ENCODE measurements at places on chromosomes 16 and 17.

GRCh38 chr16:20791923-20792612 is 14.2 kb downstream of the ERI2 start:
- DNase-seq: peak; percentile 6

DNA sequence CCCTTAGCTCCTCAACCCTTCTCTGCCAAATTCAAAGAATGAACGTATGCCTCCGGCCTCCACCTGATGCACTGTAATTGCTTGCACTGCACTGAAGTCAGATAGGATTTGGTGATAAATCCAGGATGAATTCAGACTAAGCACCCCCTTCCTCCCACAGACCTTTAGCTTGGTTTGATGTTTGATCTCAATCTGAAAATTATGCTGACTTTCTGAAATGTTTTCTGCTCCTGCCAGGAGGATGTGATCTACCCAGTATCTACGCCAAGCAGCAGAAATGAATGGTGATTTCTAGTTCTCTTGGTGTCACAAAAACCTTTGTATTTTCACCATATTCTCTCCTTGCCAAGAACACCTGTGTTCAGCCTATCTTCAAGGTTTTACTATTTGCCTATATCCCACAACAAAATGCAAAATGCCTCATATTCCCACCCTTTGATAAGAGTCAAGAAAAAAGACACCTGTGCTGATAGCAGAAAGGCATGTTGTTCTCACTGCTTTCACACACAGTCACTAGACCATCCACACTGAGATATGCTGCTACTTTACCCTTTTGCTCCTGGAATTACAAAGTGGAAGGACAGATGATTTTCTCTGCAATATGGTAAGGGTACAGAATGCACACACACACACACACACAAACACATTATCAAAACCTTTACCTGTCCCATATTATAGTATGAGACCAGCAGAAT is 14.7 kb downstream of the RFFL start:
- DNase-seq: no peak

- peak; percentile 89 for DNase-seq
These were observed 46.9 kb downstream of the TUBD1 start for GRCh38 chr17:59845595-59846393.

DNA sequence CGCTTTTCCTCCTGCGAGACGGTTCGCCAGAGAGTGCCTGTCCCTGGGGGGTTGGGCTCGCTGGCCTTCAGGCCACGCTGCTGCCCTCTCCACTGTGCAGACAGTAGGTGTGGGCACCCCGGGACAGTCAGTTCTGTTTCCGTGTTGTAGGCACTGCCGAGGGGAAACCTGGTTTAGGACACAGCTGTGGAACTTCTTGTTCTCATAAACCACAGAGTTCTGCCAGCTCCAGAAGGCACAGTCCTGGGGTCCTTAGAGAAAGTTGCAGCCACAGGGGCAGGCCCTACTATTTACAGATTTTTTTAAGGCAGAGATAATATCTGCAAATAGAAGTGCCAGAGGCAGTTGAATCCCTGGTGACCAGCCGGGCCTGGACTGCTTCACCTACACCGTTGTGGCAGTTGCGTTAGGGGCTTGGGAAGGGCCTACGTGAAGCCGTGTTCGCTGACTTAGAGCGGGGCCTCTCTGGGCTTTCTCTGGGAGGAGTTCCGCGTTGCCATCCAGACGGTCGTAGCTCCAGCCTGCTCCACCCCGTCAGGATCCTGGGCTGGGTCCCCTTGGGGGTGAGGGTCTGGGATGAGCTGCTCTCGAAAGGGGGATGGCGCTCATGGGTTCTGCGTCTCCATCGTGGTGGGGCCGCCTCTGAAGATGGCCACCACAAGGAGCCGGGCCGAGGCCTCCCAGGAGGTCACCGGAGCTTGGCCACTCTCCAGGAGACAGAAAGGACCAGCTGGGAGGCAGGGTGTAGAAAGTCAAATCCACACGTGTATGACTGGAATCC is 126.3 kb downstream of the BANP start:
- DNase-seq: no peak

DNA sequence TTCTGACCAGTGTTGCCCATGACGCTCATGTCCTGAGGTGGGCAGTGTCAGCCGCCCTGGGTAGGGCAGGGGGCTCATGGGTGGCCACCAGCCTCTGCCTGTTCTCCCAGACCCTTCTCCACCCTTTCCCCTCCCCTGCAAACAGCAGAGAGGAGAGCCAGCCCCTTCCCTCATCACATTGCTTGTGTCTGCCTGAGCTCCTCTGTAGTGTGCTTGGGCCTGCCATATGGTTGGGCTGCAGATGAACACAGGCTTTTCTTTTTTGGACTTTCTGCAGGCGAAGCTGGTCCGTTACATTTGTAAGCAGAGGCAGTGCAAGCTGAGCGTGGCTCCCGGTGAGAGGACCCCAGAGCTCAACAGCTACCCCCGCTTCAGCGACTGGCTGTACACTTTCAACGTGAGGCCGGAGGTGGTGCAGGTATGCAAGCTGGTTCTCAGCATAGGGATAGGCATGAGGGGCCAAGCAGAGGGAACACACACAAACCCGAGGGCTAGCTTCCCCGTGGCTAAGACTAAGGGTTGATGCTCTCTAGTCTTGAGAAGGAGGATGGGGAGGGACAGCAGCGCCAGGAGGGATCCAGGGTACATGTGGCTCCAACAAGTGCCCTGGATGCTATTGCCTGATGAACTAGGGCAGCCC is 80.6 kb upstream of the LGALS9 start:
- no peak for DNase-seq

- DNase-seq: no peak
These were observed 167.2 kb downstream of the CYB561 start for GRCh38 chr17:63278728-63279442.

DNA sequence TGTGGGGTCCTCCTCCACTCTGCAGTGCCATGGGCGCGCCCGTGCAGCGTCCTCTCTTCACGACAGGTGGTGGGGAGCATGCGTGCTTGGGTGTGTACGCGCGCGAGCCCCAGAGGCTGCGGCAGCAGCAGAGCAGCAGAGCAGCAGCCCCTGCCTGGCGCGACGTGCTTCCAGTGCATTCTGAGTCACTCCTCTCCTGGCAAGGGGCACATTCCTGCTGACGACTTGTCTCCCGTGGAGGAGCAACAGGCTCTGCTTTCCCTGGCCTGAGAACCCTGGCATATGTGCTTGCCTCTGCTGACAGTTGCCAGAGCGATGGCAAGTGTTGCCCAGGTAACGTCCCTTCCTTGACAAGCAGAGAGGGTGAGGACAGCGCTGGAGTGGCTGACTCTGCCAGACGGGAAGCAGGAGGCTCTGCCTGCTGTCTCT is 133.8 kb upstream of the PLCG2 start:
- DNase-seq: peak; percentile 85

GRCh38 chr16:80468029-80468428 is 72.8 kb upstream of the DYNLRB2 start:
- no peak for DNase-seq

- DNase-seq: no peak
These were observed 2.7 kb downstream of the METRN start for GRCh38 chr16:717450-718245.

DNA sequence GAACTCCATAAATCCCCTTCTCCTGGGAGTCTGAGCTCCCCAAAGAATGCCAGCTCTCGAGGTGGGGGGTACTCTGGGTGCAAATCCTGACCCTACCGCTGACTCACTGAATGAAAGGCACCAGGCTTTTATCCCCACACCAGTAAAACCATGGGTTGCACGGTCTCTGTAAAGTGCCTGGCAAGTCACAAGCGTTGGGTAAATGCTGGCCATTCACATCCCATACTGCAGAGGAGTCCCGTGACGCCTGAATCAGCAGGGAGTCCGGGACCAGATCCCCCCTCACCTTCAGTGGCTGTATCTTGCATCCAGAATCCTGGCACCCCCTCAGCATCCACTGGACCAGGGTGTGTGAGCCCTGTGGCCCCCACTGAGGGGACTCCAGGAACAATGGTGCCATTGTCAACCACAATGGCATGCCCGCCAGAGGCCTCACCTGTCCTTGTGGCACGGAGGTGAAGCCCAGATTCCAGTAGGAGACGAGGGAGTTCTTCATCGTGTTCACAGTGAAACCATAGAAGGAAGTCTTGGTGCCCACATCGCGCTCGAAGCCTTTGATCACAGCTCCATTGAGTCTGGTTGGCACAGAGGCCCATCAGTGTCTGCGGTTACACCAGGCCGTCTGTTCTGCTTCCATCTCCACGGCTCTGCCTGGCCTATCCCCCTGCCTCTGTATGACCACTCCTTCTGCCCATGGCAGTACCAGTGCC is 13.3 kb downstream of the ST6GALNAC2 start:
- DNase-seq: no peak

GRCh38 chr16:79155471-79155870 is 445.1 kb downstream of the MAF start:
- DNase-seq: no peak

DNA sequence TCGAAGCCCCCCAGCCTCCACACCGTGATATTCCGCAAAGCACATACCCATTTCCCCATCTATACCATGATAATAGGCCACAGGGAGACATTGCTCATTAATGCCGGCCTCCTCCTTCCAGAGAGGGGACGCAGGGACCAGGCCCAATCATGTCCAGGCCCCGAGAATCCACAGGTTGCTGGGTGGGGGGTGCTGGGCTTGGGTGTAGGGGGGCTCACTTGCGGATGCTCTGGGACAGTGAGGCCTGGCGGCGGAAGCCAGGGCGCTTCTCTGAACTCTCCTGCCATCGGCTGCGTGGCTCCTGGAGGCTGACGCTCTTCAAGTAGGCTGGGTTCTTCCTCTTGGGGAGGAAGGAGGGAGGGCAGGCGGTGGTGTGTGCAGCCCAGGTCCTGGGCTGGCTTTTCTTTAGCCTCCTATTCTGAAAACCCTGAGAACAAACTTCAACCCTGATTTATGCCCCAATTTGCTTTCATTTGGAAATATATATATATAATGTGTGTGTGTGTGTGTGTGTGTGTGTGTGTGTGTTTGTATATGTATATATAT is 12.2 kb downstream of the AANAT start:
- no peak for DNase-seq

GRCh38 chr16:78249832-78250231 is 150.4 kb downstream of the WWOX start:
- DNase-seq: no peak

- peak; percentile 0 for DNase-seq
These were observed 225.1 kb upstream of the CA10 start for GRCh38 chr17:52383493-52384100.

GRCh38 chr17:68860941-68861340 is 94.3 kb downstream of the ABCA8 start:
- DNase-seq: no peak

GRCh38 chr16:79728048-79728922 is 127.7 kb upstream of the MAF start:
- no peak for DNase-seq

DNA sequence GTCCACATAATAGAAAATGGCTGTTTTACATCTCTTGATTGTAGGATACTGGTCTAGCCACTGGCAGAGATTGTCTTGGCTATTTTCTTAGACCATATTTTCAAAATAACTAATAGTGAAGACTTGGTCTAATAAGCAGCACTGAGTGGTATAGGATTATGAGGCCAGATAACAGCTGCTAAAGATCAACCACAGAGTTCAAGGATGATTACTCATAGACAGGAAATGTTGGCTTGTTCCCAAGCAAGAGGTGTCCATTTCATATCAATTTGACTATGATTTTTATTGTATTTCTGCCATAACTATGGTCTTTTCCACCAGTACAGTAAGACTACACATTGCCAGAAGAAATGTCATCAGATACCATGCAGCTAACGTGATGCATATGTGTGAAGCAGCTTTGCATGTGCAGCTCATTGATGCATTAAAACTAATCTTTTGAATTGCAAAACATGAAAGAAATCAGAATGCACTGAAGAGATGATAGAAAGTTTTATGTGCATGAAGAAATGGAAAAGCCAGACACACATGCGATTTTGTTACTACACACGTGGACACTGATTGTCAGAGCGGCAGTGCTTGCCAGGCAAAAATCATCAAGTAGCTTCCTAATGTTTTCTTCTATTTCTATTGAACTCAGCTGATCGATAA is 693.3 kb downstream of the CDH11 start:
- peak; percentile 81 for DNase-seq

- no peak for DNase-seq
These were observed 5.4 kb upstream of the CSNK1D start for GRCh38 chr17:82278786-82279391.

GRCh38 chr16:66247516-66248481 is 118.7 kb upstream of the CDH5 start:
- DNase-seq: peak; percentile 77

- DNase-seq: peak; percentile 75
These were observed 54.4 kb downstream of the TAOK1 start for GRCh38 chr17:29444589-29444988.

All from IMR-90 (cell line).